RPMI8226 (cell line): ENCODE measurements at places on chromosomes 6 and 20.
A peak's percentile ranks its signal among the peaks of the same experiment; 100 is the strongest.

DNA sequence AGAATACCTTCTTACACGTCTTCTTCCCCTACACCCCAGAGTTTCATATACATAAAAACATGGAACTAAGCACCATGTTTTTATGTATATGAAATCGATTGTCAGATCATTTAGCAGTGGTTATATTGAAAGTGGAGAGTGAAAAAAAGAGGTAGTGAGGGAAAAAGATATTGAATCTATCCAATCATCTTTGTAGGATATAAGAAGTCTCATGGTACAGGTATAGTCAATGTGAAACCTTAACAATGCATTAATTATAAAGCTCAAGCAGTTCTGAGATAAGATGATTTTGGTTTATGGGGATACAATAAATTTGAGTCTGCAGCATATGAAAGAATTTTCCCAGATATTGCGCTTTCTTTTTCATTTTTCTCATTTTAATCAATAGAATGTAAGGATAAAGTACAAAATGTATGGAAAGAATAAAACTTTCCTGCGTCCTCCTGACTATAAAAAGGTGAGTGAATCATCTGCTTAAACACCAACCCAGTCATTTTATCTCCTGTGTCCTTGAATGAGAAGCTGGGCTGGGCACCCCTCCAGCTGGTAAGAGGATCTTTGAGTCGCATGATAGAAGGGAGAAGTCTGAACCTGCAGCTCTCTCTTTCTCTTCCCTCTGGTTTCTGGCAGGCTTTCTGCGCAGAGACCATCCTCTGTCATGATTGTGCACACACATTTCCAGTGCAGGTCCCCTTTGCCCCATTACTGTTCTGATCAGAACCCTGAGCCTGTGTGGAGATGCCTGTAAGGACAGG lies 28.1 kb upstream of the AKIRIN2 start:
- DNase-seq: no peak

DNA sequence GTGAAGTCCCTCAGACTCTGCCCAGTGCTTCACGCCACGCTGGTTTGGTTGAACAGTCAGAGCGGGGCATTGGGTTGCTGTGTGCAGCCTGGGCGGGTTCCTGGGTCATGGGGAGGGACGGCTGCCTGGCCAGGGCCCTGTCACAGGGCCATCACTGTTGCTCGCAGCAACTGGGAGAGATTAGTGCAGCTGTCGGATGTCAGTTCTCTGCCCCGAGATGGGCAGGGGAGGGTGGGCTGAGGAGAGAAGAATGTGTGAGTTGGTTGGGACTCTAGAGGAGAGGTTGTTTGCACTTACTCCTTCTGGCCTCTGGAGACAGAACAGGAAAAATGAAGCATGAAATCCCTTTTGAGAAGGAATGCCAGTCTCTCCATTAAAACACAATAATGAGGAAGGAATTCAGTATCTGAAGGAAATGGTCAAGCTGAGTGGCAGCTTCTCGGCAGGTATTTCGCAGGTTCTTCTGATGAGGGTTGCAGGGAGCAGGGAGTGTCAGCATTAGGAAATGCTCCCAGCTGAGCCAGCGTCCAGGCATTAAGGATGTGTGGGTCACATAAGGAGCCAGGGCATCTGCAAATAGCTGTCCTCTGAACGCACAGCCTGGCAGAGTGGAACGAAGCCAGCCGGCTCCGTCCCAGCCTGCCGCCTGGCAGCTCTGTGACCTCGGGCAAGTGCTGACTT lies 95.9 kb downstream of the SSR1 start:
- DNase-seq: no peak

DNA sequence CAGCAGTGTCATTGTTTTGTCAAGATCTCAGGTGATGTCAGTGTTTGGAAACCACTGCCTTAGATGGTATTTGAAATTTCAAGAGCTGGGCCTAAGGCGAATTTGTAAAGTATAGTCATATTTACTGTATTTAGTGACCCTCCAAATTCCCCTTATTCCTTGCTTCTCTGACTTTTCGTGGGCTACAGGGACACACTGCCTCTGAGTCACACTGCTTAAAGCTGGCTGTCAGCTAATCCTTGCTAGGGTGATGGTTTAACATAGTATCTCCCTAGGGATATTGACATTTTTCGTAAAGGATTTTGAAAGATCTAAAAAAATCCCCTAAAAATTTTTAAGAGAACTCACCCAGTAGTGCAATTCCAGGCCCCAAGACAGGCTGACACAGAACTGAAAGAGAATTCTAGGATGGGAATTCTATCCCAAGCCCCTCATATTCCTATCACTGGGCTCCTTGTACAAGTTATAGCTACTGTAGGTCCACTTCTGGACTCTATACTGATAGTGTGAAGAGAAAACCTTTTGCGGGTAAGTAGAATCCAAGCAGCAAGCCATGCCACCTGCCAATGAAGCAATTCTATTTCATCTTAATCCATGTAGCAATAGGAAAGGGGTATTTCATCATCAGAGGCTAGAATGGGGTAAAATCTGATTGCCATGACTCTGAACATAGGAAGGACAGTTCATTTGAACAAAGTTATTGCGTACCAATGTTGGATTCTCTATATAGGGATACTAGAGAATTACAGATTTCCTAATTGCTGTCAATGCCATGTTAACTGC lies 4.3 kb downstream of the BMP6 start:
- no peak for DNase-seq

DNA sequence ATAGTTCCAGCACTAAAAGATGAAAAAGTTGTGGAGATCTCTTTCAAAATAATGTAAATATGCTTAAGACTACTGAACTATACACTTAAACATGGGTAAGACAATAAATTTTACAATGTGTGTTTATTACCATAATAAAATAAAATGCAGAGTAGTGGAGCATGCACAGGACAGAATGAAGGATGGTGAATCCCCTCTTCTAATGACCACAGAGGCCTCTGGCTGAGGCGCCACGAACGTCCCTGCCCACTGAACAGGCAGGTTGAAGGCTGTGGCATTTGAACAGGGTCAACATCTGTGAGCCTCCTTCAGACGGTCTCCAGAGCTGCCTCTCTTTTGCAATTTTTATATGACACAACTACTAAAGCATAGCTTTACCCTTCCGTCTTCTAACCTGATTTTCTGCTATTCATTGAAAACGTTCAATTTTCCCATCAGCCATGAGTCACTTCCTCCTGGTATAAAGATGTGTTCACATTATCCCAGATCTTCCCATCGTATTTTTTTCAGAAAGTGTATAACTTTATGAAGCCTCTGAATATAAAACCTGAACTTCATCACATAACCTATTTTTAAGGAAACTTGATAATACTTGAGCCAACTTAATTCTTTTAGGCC lies 37.8 kb downstream of the ADGRF4 start:
- DNase-seq: no peak

DNA sequence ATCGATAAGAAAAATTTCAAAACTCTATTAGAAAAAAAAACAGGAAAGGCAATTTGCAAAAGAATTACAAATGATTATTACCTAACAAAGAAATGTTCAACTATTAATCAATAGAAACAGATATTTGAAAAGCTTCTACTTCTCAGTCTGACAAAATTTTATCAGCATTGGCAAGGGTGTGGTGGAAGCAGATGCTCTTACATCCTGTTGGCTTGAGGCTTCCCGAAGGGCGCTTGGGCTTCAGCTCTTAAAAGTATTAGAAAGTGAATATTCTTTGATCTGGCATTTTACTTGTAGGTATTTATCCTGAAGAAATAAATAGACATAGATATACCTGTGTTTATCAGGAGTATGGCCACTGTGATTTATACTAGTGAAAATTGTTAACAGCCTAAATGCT lies 38.7 kb downstream of the SLC35D3 start:
- DNase-seq: no peak

DNA sequence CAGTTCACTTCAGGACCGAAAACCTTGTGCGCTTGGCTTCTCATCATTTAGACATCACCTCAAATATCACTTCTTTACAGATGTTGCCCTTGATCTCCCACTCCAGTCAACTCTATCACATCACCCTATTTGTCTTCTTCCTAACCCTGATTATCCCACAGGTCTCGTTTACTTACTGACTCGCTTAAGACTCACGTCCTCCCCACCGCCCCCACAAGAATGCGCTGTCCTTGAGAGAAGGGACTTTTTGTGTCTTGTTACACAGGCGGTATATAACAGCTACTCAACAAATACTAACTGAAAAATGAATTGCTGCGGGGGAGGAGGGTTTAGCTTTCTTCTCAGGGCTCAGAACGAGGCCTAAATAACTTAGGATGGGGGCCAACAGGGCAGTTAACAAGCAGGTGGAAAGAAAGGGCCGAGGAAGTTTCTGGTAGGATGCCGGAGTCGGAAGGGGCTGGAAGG lies 527 bp downstream of the TOMM34 start:
- peak; percentile 55 for DNase-seq
